ENCODE measurements at places on chromosomes 11 and 22.

GRCh38 chr11:87351676-87352075, 313.9 kb downstream of the TMEM135 start:
- no peak for DNase-seq

GRCh38 chr11:120425527-120425926, 86.0 kb upstream of the GRIK4 start:
- no peak for DNase-seq

DNA sequence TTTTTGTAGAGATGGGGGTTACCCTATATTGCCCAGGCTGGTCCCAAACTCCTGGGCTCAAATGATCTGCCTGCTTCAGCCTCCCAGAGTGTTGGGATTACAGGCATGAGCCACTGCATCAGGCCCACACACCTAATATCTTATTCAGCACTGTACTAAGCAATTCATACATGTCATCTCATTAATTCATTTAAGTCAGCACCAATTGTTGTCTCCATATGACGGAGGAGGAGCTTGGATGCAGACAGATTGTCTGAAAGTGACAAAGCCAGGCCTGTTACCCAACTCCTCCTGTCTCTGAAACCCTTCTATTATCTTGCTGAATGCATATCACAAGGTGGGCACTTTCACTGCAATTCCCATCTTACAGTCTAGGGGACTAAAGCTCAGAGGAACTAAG, 57.5 kb upstream of the ALX4 start:
- DNase-seq = no peak

- no peak for DNase-seq
Observed at GRCh38 chr22:50207383-50208140, 6.8 kb downstream of the SELENOO start.

DNA sequence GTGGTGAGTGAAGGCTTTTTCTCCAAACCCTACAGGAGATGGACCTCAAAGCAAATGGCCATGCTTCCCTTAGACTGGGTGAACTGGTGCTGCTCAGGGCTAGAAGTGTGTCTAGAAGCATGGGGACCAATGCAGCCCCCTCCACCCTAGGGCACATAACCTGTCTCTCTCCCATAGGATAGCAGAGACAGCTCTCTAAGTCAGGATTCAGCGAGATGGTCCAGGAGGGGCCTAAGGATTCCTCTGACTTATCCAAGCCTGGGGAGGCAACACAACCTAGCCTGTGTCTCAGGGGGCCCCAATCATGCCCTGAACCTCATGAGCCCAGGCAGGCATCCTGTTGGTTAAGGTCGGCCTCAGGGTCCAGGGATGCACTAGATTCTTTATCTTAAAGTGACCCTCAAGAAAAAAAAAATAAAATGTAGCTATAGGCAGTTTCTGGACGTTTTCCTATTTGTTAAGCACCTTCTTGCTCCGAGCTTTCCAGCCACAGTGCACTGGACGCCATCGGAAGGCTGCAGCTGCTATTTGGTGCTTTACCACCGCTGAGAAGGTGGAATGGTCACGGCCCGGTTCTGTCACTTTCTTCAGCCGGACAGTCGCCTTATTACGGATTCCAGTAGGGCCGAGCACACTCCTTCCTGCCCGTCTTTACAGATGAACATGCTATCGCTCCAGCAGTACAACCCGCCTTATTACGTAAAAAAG, 5.0 kb upstream of the CCND1 start:
- no peak for DNase-seq

GRCh38 chr11:83282084-83282716, 4.0 kb downstream of the CCDC90B start:
- DNase-seq = no peak

DNA sequence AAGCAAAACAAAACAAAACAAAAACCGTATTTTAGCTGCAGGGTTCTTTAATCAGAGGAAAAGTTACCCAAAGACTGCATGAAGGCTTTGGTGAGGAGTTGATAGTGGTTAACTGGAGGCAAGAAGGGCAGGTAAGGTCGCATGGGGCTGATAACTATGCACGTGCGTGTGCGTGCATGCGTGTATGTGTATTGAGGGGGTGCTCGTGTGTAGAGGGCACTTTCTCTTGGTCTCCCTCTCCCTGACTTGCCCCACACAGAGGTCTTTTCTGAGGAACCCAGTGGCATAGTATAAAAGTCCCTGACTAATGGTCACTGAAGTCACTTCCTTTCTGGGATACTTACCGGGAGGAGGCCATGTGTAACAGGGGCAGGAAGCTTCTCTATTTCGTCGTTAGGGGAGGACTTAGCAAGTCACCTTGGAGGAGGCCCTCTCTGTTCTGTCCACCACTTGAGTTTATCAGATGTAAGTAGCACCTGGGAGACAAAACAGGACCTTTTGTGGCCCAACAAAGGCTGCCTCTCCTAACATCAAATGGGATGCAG, 20.1 kb upstream of the FCHSD2 start:
- DNase-seq = no peak

GRCh38 chr11:13366266-13367026, 88.9 kb downstream of the BMAL1 start:
- DNase-seq = no peak

- DNase-seq = no peak
Observed at GRCh38 chr11:106875013-106875412, 143.3 kb downstream of the GUCY1A2 start.

DNA sequence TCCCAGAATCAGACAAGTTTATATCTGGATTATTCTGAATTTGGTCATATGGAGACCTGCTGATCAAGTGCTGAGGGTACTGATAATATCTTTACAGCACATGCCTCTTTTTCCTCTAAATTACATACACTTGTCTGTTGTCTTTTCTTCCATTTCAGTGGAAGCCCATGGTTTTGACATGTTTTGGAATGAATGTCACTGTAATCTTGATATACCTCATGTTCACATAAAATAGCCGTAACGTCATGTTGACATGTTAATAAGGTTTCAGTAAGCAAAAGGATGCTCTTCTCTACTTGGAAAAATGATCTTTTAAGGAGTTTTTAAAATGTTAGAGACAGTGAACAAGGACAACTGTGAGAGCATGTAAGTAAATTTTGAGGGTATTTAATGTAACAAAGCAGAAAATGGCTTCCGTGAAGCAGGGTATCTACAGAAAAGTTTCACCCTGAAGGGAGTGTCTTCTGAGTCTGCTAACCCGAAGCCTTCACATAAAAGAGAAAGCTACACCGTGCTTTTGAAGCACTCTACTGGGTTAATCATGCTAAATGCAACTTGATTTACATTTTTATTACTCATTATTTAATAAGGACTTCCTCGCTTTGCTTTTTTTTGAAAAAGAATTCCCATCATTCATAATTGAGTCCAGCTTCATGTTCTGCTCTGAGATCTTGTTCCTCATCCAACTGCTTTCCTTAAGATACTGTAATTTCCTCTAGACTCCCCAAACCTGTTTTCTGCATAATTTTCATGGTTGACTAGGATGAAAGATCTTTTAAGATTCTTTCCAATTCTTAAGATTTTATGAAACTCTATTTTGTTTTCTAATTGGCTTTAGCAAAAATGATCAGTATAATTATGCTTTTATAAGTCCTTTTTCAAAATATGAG, 56.2 kb downstream of the YAP1 start:
- DNase-seq = no peak

DNA sequence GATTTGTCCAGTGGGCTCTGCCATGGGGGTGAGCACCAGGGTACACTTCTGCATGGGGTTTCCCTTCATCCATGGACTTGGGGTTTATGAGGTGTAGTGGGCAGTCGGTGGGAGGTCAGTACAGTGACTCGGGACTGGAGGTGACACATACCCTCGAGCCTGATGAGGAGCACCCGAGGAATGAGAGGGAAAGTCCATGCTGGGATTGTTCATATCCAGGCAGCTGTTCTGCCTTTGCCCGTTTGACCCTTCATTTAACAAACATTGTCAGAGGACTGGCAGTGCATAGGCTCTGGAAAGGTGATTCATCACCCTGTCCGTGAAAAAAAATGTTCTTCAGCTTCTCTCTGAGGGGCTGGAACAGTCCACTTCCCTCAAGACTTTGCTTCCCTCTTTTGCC, 2.7 kb downstream of the NAV2 start:
- peak; percentile 83 for DNase-seq

- DNase-seq = no peak
Observed at GRCh38 chr11:118929501-118930093, 3.9 kb upstream of the BCL9L start.

GRCh38 chr22:43755452-43755851, 56.7 kb downstream of the EFCAB6 start:
- no peak for DNase-seq

DNA sequence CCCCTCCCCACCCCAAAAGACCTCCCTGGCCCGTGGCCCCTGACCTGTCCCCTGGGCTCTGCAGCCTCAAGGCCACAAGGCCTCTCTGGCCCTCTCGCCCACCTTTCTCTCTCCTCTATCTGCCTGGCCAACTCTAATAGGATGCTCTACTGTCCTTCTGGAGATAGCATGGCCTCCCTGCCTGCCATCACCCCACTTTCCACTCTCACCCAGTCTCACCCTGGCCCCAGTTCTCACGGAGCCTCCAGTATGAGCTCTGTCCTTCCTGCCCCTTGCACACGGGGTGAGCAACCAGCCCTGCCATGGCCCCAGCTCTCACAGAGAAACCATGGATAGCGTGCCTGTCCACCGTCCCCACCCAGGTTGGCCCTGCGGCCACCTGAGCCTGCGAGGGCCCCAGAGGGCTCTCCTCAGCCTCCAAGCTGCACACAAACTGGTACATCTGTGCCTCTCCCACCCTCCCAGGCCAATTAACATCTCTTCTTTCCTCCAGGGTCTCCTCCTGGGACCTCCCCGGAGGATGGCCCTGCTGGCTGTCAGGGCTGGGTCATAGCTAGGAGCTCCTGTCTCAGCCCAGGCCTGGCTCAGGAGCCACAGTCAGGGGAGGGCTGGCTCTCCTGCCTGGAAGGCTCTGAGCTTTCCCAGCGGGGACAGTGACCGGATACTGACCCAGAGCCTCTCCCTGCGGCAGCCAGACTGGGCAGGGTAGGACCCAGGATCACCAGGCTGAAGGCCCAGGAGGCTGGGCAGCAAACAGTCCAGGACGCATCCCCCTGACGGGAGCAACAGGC, 22.3 kb downstream of the RTN4R start:
- no peak for DNase-seq

DNA sequence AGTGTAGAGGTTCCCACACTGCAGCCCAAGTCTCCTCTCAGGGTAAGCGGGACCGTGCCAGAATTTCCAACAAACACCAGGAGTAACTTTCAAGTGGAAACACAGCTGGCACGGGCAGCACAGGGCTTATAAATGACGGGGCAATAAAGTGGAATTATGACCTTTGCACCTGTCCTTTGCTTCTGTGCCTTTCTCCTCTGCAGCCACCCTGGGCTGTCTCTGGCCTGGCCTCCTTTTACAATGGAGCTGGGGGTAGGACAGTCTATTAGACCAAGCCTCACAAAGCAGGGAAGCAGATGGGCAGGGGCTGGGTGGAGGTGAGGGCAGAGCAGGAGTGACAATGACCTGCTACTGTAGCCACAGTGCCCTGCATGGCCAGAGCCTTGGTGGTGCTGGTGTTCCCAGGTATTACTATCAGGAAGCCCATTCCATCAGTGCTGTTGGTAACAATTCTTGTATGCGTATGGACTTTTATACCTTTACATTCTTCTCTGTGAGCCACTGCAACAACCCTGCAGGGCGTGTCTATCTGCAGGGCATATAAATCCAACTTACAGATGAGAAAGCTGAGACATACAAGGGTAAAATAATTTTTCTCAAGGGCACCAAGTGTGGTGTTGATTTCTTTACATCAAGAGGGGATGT, 387.8 kb downstream of the CTTN start:
- DNase-seq = no peak

DNA sequence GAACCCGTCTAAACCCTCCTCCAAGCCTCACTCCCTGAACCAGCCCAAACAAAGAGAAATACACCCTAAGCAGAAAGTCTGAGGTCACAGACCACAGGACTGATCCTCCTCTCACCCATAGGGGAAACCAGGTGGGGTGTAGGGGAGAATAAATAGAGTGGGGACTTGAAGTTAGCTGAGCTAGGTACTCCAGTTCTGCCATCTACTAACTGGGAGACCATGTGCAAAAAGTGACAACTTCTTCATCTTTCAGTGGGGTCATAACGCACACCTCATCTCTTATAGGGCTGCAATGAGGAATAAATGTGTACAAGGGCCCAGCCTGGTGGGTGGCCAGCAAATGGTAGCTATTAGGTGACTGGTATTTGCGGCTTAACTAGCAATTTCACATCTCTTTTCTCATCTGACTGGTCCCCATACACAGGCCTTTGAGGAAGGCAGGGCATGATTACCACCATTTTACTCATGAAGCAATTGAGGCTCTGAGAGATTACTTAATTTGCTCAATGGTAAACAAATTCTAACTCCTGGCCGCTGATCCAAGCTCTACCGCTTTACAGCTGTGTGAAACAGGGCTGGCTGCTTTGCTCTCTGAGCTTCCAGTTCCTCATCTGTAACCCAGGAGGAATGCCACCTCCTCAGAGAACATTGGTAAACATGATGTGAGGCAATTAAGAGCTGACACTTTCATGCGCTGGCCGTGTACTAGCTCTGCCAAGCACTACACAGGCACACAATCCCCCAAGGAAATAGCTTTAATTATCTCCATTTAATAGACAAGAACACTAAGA, 16.6 kb downstream of the TBC1D10A start:
- no peak for DNase-seq

- DNase-seq = no peak
Observed at GRCh38 chr11:132028380-132029240, 658.2 kb downstream of the NTM start.

- DNase-seq = no peak
Observed at GRCh38 chr11:110454609-110455008, 24.9 kb downstream of the FDX1 start.

DNA sequence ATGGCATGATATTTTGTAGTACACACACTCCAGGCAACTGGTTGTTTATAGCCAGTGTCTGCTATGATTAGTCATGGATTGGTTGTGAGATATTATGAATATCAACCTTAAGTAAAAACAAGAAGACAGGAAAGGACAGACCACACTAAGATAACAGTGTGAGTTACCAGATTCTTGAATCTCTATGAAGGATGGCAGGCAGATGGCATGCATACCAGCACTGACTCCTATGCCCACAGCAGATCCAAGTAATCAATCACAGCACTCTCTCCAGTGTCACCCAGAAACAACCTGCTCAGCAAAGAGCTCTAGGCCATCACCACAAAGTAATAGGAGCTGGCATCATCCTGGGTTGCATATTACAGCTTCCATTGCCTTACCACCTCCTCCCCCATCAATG, 116.6 kb downstream of the GALNT18 start:
- DNase-seq = no peak
